ENCODE measurements at places on chromosomes 4 and X.

- DNase-seq: no peak
Observed at GRCh38 chrX:150980711-150981110, 2.4 kb upstream of the HMGB3 start.

- DNase-seq: no peak
Observed at GRCh38 chr4:676871-677235, 2.5 kb downstream of the MYL5 start.

GRCh38 chr4:101271516-101271915 lies 75.8 kb downstream of the PPP3CA start:
- no peak for DNase-seq

DNA sequence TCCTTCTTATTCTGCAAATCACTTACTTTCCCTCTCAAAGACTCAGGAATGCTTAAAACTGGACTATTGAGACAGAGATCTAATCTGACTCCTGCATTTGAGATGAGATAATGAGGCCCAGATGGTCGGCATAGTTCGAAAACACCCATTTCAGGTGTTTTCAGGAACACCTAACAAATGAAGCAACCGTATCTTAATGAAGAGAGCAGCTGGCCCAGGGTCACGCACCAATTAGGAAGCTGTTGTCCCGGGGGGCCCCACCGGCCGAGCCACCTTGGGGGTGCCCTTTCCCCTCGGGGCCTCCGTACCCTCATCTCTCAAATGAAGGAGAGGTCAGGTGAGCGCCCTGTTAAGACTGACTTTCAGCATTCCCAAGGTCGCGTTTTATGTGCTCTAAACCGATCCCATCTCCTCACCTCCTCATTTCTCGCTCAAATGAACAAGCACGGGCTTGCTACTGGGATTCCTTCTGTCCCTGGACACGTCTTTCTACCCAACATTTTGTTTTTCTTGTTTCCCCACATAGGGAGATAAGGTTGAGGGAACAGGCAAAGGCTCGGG lies 824 bp downstream of the LRPAP1 start:
- DNase-seq: peak; percentile 16

GRCh38 chr4:152501846-152502536 lies 33.9 kb downstream of the FBXW7 start:
- DNase-seq: no peak

DNA sequence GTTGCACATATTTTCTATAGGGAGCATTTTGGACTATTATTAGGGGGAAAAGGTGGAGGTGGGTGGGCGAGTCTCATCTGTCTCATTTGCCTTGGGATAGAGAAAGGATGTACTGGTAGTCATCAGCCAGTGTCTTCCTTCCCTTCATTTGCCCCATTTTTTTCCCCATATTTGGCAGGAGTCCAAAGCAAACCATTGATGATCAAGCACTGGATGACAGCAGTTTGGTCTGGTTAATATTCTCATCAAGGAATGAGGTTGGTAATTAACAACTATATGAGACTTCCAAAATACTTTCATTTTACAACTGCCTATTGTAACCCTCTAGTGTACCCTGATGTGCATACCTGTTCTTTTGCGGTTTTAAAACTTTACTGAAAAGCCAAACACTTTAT lies 22.6 kb upstream of the IGFBP7 start:
- no peak for DNase-seq

GRCh38 chr4:19130866-19131265 lies 1109.3 kb upstream of the LCORL start:
- no peak for DNase-seq

- no peak for DNase-seq
Observed at GRCh38 chr4:119785963-119786362, 157.4 kb upstream of the PDE5A start.

GRCh38 chrX:23435108-23435507 lies 100.5 kb downstream of the PTCHD1 start:
- DNase-seq: no peak

DNA sequence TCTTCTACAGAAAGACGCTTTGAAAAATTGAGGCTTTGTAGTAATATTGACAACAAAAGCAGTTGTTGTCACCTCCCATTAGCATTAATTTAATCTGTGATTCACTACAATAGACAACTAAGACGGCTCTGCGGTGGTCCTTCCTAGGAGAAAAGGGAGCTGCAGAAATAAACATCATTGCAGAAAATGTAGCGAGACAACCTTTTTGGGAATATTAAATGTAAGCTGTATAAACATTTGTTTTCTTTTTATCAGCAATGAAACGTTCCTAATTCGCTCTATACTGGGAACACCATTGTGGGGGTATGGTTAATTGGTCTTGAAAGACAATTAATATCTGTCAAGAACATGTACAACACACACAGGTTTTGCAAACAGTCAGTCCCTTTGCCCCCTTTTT lies 583.3 kb upstream of the TENM3 start:
- no peak for DNase-seq

DNA sequence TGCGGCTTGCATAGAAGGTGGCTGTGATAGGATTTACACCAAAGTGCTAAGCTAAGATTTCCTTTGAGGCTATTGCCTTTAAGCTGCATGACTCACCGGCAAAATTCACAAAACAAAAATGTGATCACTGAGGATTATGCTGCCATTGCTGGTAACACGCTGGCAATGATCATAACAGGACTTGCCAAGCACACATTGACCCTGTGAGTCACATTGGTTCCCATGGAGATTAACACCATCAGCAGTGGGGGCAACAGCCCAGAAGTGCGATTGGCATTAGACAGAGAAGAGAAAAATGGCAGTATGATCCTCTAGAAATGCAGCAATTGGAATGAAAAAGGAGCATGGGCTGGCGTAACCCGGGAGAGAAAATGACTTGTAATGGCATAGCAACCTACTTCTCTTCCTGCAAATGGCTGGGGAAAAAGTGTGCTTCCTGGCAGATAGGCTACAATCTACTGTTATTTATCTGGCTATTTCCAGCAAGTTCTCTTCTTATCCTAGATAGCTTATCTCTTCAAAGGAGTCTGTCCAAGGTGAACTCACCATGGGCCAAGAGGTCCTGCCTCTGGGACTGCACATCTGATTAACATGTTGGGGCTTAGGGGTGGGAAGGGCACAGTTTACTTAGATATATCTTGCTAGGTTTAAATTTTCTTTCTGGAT lies 314.2 kb upstream of the IGFBP7 start:
- DNase-seq: no peak

- no peak for DNase-seq
Observed at GRCh38 chr4:175891851-175892250, 79.8 kb upstream of the GPM6A start.

GRCh38 chr4:37873386-37873785 lies 17.5 kb upstream of the TBC1D1 start:
- no peak for DNase-seq

DNA sequence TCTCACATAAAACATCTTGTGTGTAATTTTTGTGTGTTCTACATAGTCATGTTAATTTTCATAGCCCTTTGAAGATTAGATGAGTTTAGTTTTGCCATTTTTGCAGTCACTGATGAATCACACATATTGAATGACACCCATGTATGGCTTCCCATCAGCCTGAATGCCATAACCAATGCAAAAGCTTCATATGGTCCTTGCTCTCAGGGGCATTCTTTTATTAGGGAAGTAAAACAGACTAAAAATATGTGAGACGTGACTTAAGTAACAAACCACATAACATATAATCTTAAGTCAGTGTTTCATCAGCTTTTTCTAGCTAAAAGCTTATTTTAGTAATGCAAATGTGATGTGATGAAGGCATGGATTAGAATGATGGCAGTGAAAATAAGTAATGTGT lies 8.2 kb downstream of the SLC25A4 start:
- no peak for DNase-seq

DNA sequence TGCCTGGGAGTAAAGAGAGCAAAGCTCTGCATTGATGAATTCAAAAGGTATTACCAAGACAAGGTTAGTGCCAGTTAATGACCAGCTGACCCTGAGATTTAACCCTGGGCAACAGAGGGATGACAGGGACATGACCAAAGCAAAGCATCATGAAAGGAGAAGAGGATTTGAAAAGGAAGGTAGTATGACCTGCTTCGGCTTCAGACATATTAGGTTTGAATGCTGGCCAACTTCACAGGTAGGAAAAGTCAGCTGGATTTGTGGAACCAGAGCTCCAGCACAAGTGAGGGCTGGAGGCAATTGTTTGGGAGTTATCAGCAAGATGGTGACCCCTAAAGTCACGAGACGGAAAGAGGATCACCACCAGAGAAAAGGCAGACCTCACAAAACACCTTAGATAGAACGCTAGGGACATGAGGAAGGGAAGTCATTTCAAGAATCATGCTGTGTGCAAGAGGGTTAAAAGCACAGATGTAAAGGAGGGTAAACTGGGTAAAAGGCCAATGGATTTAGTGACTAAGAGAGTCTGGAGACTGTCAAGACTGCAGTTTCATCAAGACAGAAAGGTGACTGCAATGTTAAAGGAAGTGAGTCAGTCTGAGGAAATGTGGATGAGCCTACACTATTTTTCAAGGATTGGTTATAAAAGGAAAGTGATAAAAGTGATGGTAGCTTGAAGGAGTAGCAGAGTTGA lies 45.6 kb downstream of the SH3RF1 start:
- no peak for DNase-seq

DNA sequence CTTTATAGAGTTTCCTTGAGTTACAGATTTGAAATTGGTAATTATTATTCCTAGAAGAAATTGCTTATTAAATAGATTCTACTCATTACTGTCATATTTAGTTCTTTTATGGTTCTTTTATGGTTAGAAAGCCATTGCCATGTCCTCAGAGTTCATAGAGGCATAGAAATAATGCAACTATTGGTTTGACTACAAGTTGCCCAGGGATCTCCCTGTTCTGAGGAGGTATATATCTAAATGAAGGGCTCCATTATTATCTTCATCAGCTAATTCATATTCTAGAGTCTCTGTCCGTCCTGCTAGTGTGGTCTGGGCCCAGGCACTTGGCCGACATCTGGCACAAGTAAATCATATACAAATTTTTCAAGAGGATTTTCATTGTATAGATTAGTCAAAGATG lies 535.7 kb downstream of the PPP4R3C start:
- no peak for DNase-seq

GRCh38 chr4:185112104-185112503 lies 31.0 kb upstream of the SLC25A4 start:
- no peak for DNase-seq

- no peak for DNase-seq
Observed at GRCh38 chr4:159723341-159724048, 620.6 kb downstream of the RAPGEF2 start.

- DNase-seq: peak; percentile 55
Observed at GRCh38 chr4:118905566-118905965, 16.9 kb downstream of the SYNPO2 start.

GRCh38 chr4:29900336-29900735 lies 819.8 kb upstream of the PCDH7 start:
- no peak for DNase-seq

DNA sequence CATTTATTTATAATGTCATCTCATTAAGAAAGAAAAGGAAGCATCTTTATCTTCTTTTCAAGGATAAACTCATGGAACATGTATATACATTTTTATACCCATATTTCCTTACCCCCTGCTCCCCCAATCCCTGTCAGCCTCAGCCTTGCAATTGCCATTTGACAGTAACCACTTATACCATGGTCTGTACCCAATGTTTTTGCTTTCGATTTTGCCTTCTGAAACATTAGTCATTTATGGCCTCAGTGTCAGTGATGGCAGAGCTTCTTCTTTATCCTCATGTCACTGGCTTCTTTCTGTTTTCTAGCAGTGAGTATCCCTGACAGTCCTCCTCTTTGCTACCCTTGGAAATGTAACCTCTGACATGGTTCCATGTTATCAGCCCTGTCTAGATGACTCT lies 228.4 kb downstream of the SPRY1 start:
- no peak for DNase-seq

DNA sequence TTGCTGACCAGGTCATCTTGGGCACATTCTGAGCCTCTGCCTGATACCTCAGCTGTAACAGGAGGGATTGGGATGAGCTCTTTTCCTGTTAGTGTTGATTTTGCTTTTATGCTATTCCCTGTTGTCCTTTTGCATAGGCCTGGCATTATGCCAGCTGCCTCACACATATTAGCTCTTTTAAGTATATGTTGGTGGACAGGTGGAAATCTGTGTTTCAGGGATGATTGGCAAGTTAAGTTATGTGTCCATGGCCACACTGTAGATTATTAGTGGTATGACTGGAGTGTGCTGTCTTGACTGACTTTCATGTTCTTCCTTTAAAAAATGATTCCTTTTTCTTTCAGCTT lies 28.9 kb downstream of the NSD2 start:
- DNase-seq: no peak

DNA sequence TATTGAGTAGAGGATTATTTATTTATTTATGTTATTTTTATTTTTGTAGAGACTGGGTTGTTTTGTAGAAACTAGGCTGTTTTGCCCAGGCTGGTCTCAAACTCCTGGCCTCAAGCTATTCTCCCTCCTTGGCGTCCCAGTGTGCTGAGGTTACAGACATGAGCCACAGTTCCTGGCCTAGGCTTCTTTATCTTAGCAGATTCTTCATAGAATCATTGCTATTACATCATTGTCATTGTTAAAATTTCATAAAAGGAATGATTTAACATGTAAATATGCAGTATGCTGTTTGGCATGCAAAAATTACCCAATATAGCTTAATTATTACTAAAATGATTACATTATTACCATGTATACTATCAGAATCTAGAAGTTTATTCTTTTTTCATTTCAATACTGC lies 24.2 kb downstream of the SULT1E1 start:
- DNase-seq: no peak

GRCh38 chr4:9870165-9870790 lies 88.8 kb downstream of the DRD5 start:
- DNase-seq: no peak

DNA sequence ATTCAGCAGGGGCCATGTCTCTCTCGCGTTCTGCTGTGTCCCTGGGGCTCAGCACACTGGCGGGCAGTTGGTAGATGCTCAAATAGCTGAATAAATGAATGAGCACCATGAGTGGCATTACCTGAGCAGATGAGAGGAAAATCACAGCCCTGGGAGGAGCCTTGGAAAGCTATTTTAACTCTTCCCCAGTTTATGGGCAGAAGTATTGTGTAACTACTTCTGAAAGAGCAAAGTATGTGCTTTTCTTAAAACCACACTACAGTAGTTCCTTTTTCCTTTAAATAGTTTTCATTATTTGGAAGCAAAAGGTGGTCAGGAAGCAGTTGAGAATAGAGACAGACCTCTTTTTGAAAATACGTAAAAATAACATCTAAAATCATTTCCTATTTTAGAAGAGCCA lies 3.0 kb upstream of the PLAC1 start:
- no peak for DNase-seq

DNA sequence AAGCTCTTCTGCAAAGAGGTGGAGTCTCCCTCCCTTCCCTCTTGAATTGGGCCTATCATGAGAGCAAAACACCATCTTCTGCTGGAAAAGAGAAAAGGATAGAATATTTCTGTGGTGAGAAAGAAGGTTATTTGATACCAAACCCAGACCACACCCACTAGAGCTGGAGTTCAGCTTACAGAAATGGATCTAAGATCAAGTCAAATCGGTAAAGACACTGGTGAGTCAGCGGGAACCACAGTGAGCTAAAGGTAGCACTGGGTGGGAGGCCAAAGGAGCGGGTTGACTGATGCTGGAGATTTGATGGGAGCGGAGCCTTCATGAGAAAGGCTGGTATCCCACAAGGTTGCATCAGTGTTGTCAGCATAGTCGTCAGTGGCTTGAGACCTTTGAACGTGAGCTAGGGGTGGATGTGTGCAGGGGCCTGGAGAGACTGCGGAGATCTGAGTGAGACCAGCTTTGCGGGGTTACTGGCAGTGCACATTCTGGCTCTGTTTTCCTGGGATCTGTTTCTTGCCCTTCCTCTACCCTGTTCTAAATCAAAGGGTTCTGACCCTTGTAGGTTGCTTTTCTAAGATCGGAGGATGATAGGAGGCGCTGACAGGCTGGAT lies 106.4 kb upstream of the SCOC start:
- DNase-seq: no peak

GRCh38 chr4:147408189-147408588 lies 72.7 kb upstream of the EDNRA start:
- no peak for DNase-seq

Measured in HL-60 (cell line).